Spleen (tissue), 13 donors: ENCODE measurements at places on chromosomes 12 and 14. TPM values are rescaled to one million over a fixed set of nuclear protein-coding genes. Genes with fewer than 3 reads are reported as not detected.
A peak's percentile ranks its signal among the peaks of the same experiment; 100 is the strongest.

DNA sequence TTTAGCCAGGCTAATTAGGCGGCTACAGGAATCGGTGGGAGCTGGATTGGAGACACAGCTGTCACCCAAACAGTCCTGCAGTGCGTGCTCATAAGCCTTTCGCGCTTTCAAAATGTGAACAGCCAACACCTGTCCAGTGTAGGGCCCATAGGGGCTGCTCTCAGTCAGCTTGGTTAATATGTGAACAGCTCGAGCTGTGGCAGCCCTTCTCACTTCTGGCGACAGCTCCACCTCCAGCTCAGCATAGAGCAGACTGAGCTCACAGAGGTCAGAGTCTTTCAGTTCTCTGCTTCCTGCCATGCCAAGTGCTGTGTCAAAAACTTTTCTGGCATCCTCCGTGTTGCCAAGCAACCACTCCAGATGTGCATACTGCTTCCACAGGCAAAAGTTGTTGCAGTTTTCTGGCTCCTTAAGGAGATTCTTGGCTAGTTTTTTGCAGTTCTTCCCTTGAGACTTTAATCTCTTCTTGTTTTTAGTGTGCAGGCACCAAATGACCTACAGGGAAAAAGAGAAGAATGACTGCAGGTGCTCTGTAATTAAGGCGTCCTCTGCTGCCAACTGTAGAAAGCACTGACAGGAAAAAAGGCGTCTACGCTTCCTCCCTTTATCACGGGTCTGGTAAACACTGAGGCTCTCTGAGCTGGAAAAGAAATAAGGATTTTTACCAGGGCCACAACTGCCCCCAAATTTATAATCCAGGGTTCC, 32.5 kb downstream of the PSMC1 start:
- DNase-seq: no peak

GRCh38 chr12:7008864-7009263, 9.4 kb downstream of the LPCAT3 start:
- DNase-seq: no peak

GRCh38 chr14:57820581-57820980, 45.3 kb downstream of the SLC35F4 start:
- DNase-seq: no peak

The MSI1 gene
- polyA plus RNA-seq: 0.02 TPM

- no peak for DNase-seq
These were observed 199.2 kb downstream of the CRADD start for GRCh38 chr12:93876360-93876759.

The SMCO3 gene
- polyA plus RNA-seq: 1.5 TPM

DNA sequence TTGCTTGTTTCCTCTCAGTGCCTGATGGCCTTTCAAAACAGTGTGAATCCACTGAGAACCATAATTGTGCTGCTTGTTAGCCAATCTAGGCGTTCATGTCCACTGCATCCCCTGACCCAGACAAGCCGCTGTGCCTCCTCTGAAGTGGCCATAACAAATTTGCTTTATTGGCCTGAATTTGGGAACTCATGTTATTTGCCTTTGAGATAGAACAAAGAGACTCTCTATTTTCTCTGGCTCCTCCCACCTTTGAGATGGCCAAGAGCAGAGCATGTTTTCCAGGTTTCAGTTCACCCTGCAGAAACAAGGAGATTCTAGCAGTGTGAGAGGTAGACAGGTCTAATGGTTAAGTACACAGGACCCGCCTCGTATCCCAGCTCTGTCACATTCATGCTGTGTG, 723.9 kb downstream of the MED13L start:
- DNase-seq: no peak

DNA sequence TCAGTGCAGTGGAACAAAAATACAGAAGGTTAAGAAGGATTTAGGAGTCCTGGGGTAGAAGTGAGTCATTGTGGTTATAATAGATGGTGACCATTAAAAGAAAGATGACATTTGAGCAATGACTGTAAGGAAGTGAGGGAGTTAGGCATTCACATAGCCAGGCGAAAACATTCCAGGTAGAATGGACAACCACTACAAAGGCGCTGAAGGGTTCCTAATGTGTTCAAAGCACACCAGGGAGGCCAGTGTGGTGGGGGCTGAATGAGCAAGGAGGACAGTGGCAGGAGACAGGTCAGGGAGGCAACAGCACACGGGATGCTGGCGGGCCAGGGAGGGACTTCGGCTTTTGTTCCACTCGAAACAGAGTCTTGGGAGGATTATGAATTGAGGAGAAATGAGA, 129.9 kb downstream of the NPAS3 start:
- DNase-seq: no peak

DNA sequence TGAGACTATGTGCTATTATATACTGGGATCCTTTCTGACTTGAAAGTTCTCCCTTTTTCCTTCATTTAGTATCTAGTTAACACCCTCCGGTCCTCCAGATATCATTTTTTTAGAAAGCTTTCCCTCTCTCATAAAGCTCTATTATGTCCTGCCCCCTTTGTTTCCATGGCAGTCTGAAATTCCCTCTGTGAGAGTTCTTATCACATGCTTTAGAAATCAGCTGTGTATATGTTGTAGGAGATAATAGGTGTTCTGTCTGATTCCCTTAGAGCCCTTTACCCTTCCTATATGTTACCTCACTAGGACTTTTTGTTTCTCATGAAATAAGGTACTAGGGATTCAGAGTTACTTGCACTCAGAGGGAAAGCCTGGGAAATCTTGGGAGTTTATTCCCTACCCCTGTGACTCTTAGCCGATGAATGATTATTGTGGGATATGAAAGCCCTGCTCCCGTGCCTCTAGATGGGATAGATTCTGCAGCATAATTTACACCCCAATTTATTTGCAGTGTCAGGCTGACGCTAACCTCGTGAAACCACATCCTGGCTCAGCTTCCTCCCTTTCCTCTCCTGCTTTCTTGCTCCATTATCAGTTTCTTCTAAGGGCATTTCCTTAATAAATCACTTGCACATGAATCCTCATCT, 448.4 kb downstream of the MDGA2 start:
- DNase-seq: no peak

The CISTR gene
- 0.20 TPM for polyA plus RNA-seq

DNA sequence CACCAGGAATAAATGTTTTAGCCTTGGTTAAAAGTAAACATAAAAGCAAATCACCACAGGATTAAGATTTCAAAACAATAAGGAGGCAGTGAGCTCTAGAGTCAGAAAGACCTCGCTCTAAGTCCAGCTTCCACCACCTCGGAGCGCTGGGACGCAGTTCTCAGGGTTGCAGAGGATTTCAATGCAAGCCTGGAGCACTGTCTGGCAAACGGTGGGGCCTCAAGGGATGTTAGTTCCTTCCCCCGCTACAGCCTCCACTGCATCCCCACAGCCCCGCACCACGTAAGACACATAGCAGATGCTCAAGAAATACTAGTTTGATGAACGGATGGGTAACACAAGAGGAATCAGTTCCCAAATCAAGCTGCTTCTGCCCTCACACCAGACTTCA, 39.3 kb upstream of the TMCC3 start:
- DNase-seq: no peak

The PDZRN4 gene
- 0.32 TPM for polyA plus RNA-seq

GRCh38 chr14:75454963-75455546, 27.2 kb downstream of the JDP2 start:
- no peak for DNase-seq

The NPAS3 gene
- polyA plus RNA-seq: 0.45 TPM

The SIRT4 gene
- 1.3 TPM for polyA plus RNA-seq

DNA sequence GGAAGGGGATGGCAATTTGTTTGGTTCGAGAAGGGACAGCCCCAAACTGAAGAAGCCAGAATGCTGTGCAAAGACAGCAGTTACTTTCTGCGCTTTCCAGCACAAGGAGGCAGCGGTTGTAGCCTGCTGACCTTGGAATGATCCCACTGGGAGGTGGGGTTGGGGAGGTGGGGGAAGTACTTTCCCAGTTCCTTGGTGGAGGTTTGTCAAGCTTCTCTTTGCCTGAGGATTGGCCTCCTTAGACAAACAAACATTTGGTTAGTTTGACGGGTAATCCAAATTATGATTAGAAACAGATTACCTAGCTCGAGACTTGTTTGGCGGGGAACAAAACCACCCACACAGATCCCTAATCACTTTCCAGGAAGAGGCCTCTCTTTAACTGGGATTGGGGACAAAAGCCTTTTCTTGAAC, 79.1 kb upstream of the EGLN3 start:
- no peak for DNase-seq

- no peak for DNase-seq
These were observed 69.2 kb upstream of the ETV6 start for GRCh38 chr12:11580125-11580751.

- no peak for DNase-seq
These were observed 16.4 kb upstream of the SRP54 start for GRCh38 chr14:34966413-34966812.

DNA sequence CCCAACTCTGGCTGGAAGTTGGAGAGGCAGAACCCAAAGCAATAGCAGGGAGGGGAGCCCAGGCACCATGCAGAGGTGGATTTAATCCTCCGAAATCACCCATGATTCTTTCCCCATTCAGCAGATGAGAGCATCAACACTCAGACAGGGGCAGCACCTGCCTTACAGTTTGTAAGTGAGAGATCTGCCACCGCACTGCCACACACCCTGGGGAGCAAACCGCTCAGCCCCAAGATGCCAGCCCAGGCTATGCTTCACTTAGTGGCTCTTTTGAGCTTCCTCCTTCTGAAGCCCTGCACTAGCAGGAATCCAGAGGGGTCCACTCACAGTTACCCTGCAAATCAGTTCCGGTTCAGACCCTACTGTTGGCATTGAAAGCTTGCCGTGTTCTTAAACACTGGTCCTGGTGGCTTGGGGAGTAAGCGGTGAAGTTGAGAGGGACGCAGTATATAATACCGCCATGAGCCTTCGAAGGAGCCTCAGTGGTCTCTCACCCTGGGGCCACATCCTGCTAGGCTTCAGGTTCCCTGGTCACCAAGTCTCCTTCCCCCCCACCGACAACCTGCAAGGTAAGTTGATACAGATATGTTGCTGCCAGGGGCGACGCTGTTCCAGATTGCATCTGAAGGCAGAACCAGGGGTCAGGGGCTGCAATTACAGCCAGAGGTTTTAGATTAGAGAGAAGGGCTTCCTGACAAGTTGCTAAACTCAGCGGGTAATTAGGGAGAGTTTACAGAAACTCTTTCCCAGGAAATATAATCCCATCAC, 72.0 kb upstream of the CCND2 start:
- DNase-seq: peak; percentile 83

- DNase-seq: no peak
These were observed 113.7 kb downstream of the TRAFD1 start for GRCh38 chr12:112239020-112239419.

The ADSS1 gene
- 3.0 TPM for polyA plus RNA-seq
